ENCODE measurements at places on chromosomes 5 and 9.

GRCh38 chr9:125043631-125044030 lies 99.7 kb downstream of the SCAI start:
- DNase-seq = no peak

DNA sequence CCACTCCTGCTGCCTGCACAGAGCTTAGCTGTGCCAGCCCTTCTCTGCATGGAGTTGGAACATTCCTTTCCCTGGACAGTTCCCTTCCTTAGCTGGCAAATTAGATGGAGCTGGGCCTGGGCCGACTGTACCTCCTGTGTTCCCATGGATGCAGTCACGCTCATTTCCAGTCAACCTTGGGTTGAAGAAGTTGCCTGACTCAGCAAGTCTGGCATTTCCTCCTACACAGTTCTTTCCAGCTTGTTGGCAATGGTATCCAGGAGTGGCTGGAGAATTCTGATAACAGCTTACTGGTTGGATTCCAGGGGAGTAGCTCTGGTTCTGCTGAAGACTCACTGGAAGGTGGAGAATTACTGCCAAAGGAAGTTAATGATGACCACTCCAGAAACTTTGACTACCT lies 9.2 kb upstream of the TAF1L start:
- no peak for DNase-seq

DNA sequence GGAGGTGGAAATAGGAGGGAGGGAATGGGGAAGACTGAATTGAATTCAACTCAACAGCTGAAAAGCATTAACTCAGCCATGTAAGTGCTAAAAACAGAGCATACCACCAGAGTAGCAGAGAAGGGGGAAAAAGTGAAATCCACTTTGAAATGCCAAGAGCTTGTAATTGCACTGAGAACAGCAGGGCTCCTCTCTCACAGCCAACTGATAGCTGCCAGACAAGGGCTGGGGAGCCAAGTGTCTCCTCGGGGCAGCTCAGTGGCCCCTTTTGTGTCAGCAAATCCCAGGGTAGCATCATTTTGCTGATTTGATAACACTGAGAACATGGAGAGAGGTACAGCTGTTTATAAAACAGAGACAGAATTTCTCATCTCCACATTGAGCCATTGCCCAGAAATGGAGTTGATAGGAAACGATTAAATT lies 182.5 kb downstream of the FRMD3 start:
- no peak for DNase-seq

GRCh38 chr5:35922468-35922867 lies 16.0 kb downstream of the CAPSL start:
- no peak for DNase-seq

DNA sequence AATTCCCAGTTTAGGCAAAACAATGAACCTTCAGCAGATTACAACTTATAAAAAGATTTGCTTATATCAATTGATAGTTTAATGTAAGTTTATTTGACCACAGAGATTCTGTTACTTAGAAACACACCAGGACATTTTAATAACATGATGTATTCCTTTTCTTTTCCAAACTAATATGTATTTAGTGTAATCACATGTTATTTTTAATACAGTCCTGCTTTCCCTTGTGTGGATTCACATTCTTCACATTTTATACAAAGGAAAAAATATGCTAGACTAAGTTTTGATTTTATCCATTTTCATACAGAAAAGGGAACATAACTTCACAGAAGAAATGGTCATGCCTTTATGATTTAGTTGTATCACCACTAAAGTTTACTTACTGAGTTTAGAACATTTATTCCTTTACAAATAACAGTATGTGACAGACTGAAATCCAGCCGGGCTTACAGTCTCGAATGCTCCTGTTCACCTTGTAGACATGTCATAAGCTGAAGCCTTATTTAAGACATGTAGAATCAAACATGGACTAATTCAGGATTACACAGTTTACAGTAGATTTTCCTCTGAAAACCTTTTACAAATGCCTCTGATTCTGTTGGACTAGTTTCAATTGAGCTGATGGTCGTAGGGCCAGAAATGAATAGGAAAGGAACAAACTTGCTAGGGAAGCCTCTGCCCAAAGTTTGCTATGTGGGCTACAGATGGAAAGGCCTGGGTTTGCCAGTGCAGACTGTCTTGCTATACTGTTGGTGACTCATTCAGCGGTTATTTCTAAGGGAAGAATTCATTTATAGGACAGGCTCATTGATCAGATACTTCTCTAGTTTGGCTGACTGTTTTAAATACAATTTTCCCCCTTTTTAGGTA lies 6.6 kb upstream of the ASPN start:
- DNase-seq = no peak

DNA sequence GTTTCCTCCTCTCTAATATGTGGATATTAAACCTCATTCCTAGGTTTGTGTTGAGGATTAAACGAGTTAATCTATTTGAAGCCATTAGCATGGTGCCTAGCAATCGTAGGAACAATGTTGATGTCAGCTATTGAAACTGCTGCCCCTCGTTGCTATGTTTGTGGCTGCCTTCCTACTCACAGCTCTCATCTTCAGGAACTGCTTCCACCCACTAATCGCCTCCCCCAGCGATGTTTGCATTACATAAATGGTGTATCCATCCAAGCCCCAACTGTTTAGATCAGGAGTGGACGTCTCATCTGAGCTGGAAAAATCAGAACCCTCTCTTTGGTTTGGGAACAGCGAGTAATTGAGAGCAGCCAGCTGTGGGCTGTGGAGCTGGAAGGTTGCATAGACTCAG lies 416.6 kb downstream of the ARHGEF28 start:
- no peak for DNase-seq

DNA sequence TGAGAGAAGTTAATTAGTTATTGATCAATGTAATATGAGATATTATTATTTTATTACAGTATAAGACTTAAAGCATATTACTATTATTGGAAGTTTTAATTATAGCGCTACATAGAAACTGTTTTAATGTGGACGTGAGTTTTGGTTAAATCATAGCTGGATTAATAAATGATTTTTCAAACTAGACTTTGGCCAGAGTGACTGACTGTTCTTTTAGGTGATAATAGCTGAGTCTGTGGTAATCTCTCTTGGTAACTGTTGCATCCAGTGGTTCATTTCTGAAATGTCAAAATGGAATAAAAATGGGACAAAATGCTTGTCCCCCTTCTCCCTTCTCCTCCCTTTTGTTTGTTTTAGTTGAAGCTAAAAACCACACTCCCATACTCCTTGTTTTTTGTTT lies 28.1 kb downstream of the ANKHD1 start:
- no peak for DNase-seq

Measured in GM12892 (cell line).